ENCODE measurements at places on chromosomes 3 and 15.

DNA sequence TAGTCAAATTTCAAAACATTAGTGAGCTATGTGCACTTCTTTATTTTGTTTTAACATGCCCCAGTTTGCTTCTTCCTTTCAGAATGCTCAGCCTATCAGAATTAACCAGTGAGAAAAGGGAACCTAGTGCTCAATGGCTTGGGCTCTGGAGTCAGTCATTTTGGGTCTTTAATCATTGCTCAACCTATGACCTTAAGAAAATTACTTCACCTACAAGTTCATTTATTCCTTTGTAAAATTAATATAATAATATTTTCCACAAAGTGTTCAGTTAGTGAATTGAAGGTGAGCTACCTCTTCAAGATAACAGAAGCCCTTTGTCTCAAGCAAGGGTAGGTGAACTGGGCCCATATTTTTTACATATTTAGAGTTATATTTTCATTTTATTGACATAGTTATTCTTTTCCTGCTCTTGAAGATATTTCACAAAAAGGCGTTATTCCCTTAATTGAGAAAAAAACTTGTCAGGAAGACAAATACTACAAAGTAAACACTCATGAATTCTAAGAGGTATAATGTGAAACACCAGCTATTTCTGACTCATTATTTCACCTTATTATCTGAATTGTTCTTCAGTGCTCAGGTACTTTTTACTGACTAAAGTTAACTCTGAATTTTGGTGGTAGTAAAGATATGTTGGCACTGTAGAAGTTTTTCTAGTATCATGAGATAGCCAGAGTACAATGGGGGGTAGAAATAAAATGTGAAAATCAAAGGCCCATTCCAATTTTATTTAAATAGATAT is 415.5 kb downstream of the NAALADL2 start:
- DNase-seq, result no peak

- no peak for DNase-seq
Observed at GRCh38 chr3:182331341-182331740, 462.0 kb upstream of the ATP11B start.

- DNase-seq, result no peak
Observed at GRCh38 chr3:38210141-38210757, 44.9 kb downstream of the OXSR1 start.

GRCh38 chr3:174891524-174892203 is 32.5 kb downstream of the NAALADL2 start:
- no peak for DNase-seq

Measured in left lung (tissue), 14 donors.